GM23248 (cell line): ENCODE measurements at places on chromosomes 3 and 15.

GRCh38 chr15:88913017-88913849 lies at the start of gene MFGE8:
TSS of gene MFGE8 (minus strand) at chr15:88913379. CDS start at chr15:88913319, 60 bp downstream.
- H3K4me1 ChIP-seq = peaks cover 19% of the 10 kb centered on the region
- H3K27me3 ChIP-seq = no peaks in the 10 kb centered on the region
- DNase-seq = peak; percentile 88
- peaks cover 4% of the 10 kb centered on the region; the same call in 1 of the 2 replicates for H3K36me3 ChIP-seq
- peak within 1 kb of the TSS; percentile 91 for H3K4me3 ChIP-seq

- DNase-seq = no peak
- H3K27me3 ChIP-seq = no peaks in the 10 kb centered on the region
- no peaks in the 10 kb centered on the region for H3K36me3 ChIP-seq
These were observed 3.5 kb downstream of the RFTN1 start for GRCh38 chr3:16509721-16510619.

- H3K4me3 ChIP-seq = no peak overlapping the region
- no peaks in the 10 kb centered on the region for H3K27me3 ChIP-seq
- no peaks in the 10 kb centered on the region for H3K36me3 ChIP-seq
- DNase-seq = no peak
- no peak overlapping the region for H3K27ac ChIP-seq
- H3K4me1 ChIP-seq = no peaks in the 10 kb centered on the region
These were observed 77.9 kb upstream of the ASB14 start for GRCh38 chr3:57370341-57370740.

- no peaks in the 10 kb centered on the region for H3K36me3 ChIP-seq
- no peaks in the 10 kb centered on the region for H3K4me1 ChIP-seq
- H3K27me3 ChIP-seq = no peaks in the 10 kb centered on the region
- no peak overlapping the region for H3K27ac ChIP-seq
- DNase-seq = no peak
These were observed 380.4 kb downstream of the ROBO2 start for GRCh38 chr3:77420336-77420735.

DNA sequence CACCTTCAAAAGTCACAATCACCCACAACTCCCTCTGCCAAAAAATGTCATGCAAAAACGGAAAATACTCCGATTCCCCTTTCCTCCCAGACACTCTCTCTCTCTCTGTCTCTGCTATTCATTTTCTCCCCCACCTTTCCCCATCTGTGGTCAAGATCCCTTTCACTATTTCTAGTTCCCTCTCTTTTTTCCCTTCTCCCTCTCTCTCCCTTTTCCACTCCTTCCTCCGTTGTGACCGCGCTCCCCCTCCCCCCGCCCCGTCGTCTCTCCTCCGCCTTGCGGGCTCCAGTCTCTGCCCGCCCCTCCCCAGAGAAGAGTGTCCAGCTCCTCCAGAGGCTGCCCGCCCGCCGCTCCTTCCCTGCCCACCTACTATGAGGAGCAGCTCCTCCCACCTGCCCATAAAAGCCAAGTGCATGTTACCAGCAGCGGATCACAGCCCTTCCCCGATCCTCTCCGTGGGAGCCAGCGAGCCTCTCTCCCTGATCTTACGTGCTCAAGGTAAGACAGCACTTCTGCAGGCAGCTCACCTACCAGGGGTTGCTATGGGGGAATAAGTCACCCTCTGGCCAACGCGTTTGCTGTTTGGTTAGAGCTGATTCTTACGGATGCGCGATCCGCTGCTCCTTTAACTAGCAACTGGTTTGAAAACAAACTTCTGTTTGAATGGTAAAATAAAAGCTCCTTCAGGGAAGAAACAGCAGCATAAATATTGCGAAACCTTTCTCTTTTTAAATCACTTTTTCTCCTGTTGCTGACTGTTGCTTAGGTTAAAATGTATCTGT lies at the start of gene COL8A1:
TSS of gene COL8A1 (plus strand) at position 428 of the 782 bp plus-strand sequence. CDS start 152,089 bp downstream, outside the sequence.
- peak; percentile 66 for DNase-seq
- H3K4me3 ChIP-seq = peak within 1 kb of the TSS; percentile 73
- H3K27me3 ChIP-seq = no peaks in the 10 kb centered on the region
- no peaks in the 10 kb centered on the region for H3K36me3 ChIP-seq
- peak within 1 kb of the TSS; percentile 68 for H3K27ac ChIP-seq
- H3K4me1 ChIP-seq = peaks cover 50% of the 10 kb centered on the region

GRCh38 chr15:34233614-34234013 lies 8.8 kb downstream of the EMC4 start:
- no peak overlapping the region for H3K27ac ChIP-seq
- peaks cover 36% of the 10 kb centered on the region for H3K36me3 ChIP-seq
- H3K27me3 ChIP-seq = no peaks in the 10 kb centered on the region
- H3K4me3 ChIP-seq = no peak overlapping the region

GRCh38 chr3:150144191-150144708 lies 173.6 kb upstream of the PFN2 start:
- no peak overlapping the region for H3K4me3 ChIP-seq
- H3K27ac ChIP-seq = no peak overlapping the region
- no peaks in the 10 kb centered on the region for H3K36me3 ChIP-seq
- no peaks in the 10 kb centered on the region for H3K27me3 ChIP-seq
- DNase-seq = no peak
- peaks cover 22% of the 10 kb centered on the region for H3K4me1 ChIP-seq

GRCh38 chr15:63060699-63061098 lies 18.2 kb downstream of the TPM1 start:
- DNase-seq = no peak
- H3K27ac ChIP-seq = peak overlapping the region; percentile 71
- peaks cover 30% of the 10 kb centered on the region for H3K4me1 ChIP-seq
- no peak overlapping the region for H3K4me3 ChIP-seq
- no peaks in the 10 kb centered on the region for H3K27me3 ChIP-seq

DNA sequence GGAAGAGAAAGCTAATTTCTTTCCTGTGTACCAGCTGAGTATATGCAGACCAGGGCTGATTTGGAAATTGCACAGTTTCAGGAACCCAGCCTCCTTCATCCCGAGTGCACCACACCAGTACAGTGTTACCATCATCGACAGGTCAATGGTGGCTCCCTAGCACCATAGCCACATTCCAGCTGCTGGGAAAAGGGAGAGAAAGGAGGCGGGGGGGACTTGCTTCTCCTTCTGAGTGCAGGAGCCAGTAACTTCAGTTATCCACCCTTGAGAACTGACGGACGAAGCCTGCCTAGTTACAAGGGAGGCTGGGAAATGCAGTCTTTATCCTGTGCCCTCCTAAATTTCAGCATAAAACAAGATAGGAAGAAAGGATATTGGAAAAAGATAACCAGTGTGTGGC lies 129.7 kb upstream of the PRICKLE2 start:
- H3K4me1 ChIP-seq = peaks cover 41% of the 10 kb centered on the region
- H3K27ac ChIP-seq = peak overlapping the region; percentile 24; the same call in 1 of the 2 replicates
- DNase-seq = no peak
- no peak overlapping the region for H3K4me3 ChIP-seq
- no peaks in the 10 kb centered on the region for H3K36me3 ChIP-seq
